ENCODE measurements at places on chromosomes 12 and 14.

DNA sequence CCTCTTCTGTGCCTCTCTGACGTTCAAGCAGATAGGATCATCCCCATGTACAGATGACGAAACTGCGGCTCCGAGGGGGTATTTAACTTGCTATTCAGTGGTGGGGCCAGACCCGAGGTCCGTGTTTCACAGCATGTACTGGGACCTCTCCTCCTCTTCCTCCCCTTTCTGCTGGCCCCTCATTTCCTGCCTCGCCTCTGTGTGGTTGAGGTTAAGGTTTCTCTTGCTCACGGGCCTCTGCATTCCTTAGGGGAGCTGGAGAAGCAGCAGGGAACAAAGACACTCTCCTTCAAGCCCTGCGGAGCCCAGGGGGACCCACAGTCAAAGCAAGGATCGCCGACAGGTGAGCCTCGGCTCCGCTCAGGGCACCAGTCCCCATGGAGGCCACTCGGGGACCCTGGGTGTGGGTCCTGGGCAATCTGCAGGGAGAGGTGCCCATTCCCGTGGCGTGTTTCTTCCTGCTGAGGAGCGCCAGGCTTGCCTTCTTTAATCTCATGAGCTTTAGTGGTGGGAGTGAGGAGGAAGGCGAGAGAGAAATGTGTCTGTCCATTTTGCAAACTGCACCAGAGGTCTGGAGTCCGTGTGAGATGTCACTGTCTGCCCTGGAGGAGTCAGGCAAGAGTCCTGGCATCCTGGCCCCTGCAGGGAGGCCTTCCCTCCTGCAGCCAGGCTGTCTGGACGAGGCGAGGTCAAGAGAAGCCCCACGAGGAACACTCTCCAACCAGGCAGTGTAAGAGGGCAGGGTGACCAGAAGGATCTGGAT lies 45.0 kb downstream of the SLC6A12 start:
- no peak for DNase-seq

- DNase-seq: no peak
Measured at GRCh38 chr12:84661786-84662185, 250.8 kb downstream of the SLC6A15 start.

- no peak for DNase-seq
Measured at GRCh38 chr14:83047059-83047830, 1513.6 kb upstream of the SEL1L start.

DNA sequence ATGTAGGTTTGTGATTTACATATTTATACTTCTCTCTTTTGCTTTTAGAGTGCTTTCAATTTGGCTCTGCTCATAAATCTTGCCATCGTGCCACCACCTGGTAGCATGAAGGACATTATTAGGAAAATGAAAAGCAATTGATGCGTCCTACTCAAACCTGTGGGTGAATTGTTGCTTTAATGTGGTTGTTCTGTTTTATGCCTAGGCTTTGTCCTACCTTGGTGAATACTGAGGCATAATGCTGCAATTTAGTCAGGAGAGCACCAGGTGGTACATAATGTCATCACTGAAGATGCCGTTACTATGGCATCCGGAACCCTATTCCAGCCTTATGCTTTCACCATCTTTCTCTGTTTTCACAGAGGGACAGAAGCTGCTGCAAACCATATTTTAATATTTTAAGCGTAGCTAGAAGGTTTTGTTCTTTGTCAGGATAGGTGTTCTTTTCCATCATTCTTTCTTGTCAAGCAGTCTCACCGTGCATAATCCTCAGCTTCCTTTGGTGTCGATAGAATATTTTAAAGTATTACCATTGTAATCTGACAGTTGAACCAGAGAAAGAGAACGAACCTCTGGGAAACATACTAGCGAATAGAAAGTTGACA lies 68.5 kb upstream of the PKP2 start:
- no peak for DNase-seq

DNA sequence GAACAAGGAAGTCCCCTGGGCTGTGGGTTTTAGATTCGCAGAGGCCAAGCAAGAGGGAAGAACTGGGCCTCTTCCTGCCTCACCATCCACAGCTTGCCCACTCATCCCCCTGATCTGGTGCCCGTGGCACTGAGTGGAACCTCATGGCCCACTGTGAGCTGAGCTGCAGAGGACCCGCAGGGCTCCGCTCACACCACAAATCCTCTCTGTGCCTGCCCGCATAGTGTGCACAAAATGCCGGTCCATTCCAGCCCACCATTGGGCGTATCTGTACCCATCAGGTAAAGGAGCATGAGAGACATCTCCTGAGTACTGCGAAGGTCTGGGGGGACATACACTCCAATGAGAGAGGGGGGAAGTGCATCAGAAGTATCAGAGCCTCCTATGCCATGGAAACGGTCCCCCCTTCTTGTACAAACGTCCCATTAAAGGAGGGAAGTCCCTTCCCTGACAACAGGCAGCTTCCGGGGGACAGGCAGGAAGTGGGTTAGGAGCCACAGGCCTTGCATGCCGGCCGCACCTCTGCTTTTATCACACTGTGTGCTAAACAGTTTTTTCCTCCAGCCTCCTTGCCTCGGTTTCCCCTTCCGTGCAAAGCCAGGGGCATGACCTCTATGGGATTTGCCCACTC lies 309.4 kb upstream of the DIO3 start:
- no peak for DNase-seq

GRCh38 chr14:99601361-99601831 lies 2.6 kb downstream of the CCDC85C start:
- DNase-seq: no peak

DNA sequence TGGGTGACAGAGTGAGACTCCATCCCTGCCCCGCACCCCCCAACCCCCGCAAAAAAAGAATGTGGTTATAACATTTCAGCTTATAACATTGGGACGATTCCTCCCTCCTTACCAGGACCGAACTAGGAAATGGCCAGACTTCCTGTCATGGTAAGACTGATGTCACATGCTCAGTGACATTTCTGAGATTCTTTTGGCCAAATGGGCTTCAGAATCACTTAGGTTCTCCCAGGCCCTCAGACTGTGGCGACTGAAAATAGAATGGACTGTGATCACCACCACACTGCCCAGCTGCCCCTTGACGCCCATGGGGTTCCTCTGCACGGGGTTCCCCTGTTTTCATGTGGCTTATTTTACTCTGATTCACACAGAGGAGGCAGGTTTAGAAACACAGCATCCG lies 115.0 kb upstream of the EVL start:
- no peak for DNase-seq

GRCh38 chr14:103547941-103548462 lies 14.5 kb downstream of the BAG5 start:
- no peak for DNase-seq

DNA sequence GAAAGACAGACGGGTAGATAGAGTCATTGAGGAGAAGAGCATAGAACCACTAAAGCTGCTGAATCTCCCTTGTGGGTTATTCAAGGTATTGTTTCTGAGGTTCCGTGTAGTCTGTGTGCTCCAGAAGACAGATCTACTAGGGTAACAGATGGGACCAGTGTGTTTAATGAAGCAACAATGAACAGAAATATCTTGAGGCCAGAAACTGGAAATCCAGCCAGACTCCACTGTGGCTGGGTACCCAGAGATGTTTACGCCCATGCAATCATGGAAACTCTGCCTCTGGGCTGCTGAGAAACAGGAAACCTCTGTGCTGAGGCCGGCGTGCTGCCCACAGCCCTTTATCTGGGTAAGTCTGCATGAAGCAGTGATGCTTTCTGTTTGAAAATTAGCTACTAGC lies 8.3 kb downstream of the PROX2 start:
- DNase-seq: peak; percentile 43

DNA sequence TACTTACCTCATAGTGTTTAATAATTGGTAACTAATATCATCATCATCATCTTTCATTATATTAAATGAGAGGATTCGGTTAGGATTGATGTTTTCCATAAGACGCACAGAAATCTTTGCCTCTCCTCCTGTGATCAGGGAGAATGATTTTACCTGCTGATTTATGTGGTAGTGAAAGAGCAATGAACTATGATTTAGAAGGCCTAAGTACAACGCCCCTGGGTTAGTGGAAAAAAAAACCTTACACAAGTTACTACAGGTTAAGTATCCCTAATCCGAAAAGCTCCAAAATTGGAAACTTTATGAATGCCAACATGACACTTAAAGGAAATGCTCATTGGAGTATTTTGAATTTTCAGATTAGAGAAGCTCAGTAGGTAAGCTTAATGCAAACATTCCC lies 55.8 kb downstream of the ARID2 start:
- DNase-seq: no peak

- DNase-seq: no peak
Measured at GRCh38 chr12:25480145-25480544, 72.9 kb downstream of the LMNTD1 start.

GRCh38 chr12:67981287-67982162 lies 7.7 kb upstream of the IFNG-AS1 start:
- peak; percentile 22 for DNase-seq

DNA sequence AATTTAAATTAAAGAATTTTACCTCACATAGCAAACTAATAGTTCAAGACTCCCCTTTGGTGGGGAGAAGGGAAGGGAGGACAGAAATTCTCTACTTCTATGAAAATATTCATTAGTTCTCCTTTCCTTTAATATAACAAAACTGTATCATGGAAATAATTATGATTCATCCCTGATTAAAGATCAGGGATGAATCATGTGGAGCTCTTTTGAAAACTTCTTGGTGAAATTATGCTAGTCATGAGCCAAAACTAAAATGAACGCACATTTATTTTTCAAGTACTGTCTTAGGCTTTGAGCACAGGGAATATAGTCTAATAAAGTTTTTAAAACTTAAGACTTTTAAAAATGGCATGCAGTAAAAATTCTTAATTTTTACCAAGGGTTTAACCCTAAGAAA lies 17.1 kb downstream of the TMBIM4 start:
- DNase-seq: no peak

- DNase-seq: no peak
Measured at GRCh38 chr14:95006479-95006878, 150.8 kb downstream of the DICER1 start.

- DNase-seq: no peak
Measured at GRCh38 chr12:93197067-93197593, 180.6 kb upstream of the NUDT4 start.

DNA sequence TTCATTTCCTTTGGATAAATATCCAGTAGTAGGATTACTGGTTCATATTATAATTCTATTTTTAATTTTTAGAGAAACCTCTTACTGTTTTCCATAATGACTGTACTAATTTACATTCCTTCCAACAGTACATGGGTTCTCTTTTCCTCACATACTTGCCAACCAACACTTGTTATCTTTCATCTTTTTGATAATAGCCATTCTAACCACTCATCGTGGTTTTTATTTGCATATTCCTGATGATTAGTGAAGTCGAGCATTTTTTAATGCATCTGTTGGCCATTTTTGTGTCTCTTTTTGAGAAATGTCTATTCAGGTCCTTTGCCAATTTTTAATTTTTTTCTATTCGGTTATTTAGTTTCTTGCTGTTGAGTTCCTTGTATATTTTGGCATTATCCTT lies 457.7 kb upstream of the PDE3A start:
- no peak for DNase-seq

DNA sequence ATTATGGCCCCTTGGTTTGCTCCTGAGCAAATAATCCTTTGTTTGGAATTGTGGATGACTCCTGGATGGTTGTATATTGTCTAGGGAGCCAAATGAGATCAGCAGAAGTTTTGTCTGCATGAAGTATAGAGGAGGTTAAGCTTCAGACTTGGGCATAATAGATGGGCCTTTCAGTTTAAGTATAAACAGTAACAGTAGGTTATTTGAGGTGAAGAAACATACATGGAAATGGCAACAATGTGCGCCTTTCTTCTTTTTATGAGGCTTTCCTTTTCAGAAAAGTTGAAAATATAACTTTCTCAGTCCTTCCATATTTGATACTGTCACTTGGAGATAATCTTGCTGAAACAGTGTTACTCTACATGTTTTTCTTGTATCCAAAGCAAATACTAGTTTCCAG lies 63.7 kb upstream of the PPP1R12A start:
- no peak for DNase-seq

DNA sequence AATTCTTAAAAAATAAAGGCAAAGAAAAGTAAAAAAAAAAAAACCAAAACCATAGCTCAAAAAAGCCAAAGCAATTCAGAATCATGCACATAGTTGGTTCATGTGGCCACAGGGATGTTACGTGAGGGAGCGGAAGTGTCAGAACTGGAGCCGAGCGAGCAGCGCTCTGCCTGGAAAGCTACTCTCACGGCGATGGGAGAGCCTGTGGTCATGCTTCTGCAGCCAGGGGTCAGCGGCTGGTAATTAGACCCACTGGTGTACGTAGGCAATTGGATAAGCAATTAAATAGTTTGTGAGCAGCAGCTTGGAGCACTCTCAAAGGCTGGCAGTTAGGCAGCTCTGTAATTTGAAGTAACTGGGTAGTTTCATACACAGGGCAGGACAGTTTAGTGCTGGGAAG lies 58.1 kb downstream of the TRHDE start:
- no peak for DNase-seq

DNA sequence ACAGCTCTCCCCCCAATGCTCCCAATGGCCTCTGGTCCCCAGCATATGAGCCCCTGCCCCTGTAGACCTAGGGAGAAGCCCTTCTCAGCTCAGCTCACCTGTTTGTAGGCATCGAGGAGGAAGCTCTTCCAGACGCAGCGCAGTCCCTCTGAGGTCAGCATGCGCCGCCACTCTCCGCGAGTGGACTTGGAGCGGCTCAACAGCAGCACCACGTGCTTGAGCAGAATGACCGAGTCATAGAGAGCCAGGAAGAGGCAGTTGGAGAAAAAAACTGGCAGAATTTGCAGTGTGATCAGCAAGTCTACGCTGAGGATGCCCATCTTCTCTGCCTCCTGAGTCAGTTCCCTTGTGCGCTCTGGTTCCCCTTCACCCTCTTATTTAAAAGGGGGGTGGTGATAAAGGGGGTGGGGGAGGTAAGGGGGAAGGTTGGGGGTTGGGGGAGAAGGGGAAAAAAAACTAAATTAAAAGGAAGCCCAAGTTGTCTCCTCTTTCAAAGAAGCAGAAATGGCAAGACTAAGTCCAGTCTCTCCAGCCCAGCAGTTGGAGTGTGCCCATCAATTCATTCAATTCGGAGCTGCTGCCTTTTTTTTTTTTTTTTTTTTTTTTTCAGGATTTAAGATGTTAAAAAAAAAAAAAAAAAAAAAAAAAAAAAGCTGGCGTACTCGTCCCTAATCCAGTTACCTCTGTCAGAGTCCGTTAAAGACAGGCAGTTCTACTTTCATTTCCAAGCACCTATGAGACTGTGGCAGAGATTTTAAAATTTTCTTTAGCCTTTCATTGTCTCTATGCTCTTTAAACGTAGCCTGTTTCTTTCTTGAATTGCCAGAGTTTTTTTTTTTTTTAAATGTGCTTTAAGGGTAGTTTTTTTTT lies at the start of gene DIO2:
DIO2 (minus strand) TSS at position 352 of the 870 bp plus-strand sequence; CDS start at position 320, 32 bp downstream.
- DNase-seq: peak; percentile 47

- DNase-seq: no peak
Measured at GRCh38 chr12:163406-163986, 50.5 kb downstream of the SLC6A12 start.

- DNase-seq: no peak
Measured at GRCh38 chr12:86226481-86226880, 29.7 kb downstream of the MGAT4C start.

GRCh38 chr14:89276424-89276975 lies 140.5 kb downstream of the FOXN3 start:
- DNase-seq: no peak

- DNase-seq: peak; percentile 83
Measured at GRCh38 chr14:68862954-68863594, 70.2 kb upstream of the ZFP36L1 start.

- DNase-seq: no peak
Measured at GRCh38 chr14:26216786-26217185, 381.0 kb downstream of the NOVA1 start.

All from NCI-H2171 (cell line).